ENCODE measurements at places on chromosomes 16 and 17. TPM values are rescaled to one million over a fixed set of nuclear protein-coding genes. Genes with fewer than 3 reads are reported as not detected.

Gene BAIAP3
- polyA plus RNA-seq: 7.8 TPM

Gene RND2
- 4.2 TPM for polyA plus RNA-seq

Gene KSR1
- 44.8 TPM for polyA plus RNA-seq

Gene CACNG3
- polyA plus RNA-seq: not detected

Gene FA2H
- polyA plus RNA-seq: 4.7 TPM

Gene ZNF287
- 9.2 TPM for polyA plus RNA-seq

Gene DNAAF8
- polyA plus RNA-seq: 2.4 TPM

Gene TSNAXIP1
- 6.9 TPM for polyA plus RNA-seq

Gene CASKIN1
- polyA plus RNA-seq: 2.6 TPM

Gene KRTAP4-1
- polyA plus RNA-seq: not detected

Gene RILP
- polyA plus RNA-seq: 4.3 TPM

Gene NEUROD2
- polyA plus RNA-seq: 0.06 TPM

Gene EMC8
- polyA plus RNA-seq: 34.9 TPM

Gene CHST4
- polyA plus RNA-seq: 0.53 TPM

Gene KRT31
- not detected for polyA plus RNA-seq

Gene C1QBP
- 156 TPM for polyA plus RNA-seq

Gene CMTM1
- 8.2 TPM for polyA plus RNA-seq

Gene ELP5
- 57.1 TPM for polyA plus RNA-seq

Gene TEKT1
- 0.41 TPM for polyA plus RNA-seq

Gene RNF112
- 1.2 TPM for polyA plus RNA-seq

Gene C1QL1
- 4.4 TPM for polyA plus RNA-seq

Data from renal pelvis (tissue), 12 donors.